ENCODE measurements at places on chromosomes 5 and 9. TPM values are rescaled to one million over a fixed set of nuclear protein-coding genes. Genes with fewer than 3 reads are reported as not detected.

The TXN gene
- total RNA-seq: 237 TPM

The TAF11L7 gene
- total RNA-seq: not detected

GRCh38 chr5:14491015-14491915 is 90.3 kb upstream of the OTULINL start:
- no peak for DNase-seq

GRCh38 chr5:115231598-115231997 is 31.1 kb downstream of the PGGT1B start:
- no peak for DNase-seq

The CCDC192 gene
- 0.51 TPM for total RNA-seq

The GPR150 gene
- 0.32 TPM for total RNA-seq

DNA sequence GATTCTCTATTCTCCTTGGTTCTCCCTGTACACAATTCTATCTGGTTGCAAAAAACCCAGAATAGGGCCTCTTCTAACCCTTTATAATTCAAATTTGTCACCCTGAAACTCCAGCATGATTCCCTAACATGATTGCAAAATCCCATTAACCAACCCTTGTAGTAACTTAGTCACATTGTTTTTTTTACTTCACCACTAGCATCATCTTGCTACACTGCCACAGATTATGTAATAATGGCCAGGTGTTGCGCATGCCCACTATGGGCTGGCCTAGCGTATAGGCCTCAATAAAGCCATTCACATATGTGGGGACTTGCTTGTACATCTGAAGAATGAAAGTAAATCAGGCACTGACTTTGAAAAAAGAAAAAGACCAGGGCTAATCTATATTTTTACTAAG is 25.7 kb downstream of the FAM170A start:
- DNase-seq: no peak

- DNase-seq: no peak
These were observed 628.8 kb upstream of the RGMB start for GRCh38 chr5:98144710-98145109.

DNA sequence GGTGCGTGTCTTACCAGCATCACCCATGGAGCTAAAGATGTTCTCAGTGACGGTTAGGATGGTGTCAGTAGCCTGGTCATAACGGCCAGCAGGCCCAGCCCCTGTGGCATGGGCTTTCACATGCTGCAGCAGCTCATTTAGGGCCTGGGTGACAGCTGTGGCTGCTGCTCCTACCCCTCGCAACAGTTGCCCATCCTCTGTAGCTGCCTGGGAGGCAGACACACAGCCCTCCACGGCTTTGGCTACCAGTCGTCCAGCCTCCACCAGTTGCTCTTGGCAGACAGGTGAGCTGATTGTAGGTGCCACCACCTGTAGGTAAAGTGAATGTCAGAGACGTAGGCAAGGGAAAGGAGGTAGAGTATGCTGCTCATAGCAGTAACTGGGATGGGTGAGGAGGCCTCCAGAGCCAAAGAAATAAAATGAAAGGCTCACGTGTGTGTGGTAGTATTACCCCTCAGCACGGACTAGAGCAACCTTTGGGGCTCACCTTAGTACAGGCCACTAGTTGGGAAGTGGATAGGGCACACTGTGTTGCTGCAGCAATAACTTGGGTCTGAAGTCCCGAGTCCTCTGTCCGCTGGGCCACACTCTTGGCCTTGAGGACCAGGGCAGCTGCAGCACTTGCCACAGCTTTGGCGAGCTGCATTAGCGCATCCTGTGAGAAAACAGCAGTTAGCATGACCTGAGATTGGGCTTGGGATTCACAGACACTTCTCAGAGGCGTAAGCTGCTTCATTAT is 14.7 kb downstream of the TLN1 start:
- DNase-seq: peak; percentile 78

The EMB gene
- 49.1 TPM for total RNA-seq

The BTNL8 gene
- 0.96 TPM for total RNA-seq

- DNase-seq: no peak
These were observed 152.1 kb downstream of the FSTL4 start for GRCh38 chr5:133460172-133460758.

DNA sequence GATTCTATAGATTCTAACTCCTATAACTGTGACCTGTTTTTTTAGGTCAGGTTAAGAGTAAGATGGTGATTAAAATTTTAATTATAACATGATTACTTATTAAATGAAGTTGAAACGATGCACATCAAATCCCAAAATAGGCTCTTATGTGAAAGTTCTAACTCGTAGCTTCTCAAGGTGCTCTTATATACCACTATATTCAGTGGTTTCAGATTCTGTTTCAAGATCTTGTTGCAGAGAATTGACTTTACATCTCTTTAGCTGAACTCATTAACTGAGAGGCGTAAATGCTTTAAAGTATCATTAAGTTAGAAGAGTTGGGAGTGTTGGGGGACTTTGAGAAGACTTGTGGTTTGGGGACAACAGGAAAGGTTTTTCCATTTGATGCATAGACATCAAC is 1399.8 kb downstream of the PTPRD start:
- no peak for DNase-seq

The GPR151 gene
- total RNA-seq: not detected

GRCh38 chr5:4447657-4448056 is 692.5 kb upstream of the ADAMTS16 start:
- DNase-seq: no peak

- DNase-seq: no peak
These were observed 77.0 kb downstream of the ANKRD55 start for GRCh38 chr5:56155992-56156584.

DNA sequence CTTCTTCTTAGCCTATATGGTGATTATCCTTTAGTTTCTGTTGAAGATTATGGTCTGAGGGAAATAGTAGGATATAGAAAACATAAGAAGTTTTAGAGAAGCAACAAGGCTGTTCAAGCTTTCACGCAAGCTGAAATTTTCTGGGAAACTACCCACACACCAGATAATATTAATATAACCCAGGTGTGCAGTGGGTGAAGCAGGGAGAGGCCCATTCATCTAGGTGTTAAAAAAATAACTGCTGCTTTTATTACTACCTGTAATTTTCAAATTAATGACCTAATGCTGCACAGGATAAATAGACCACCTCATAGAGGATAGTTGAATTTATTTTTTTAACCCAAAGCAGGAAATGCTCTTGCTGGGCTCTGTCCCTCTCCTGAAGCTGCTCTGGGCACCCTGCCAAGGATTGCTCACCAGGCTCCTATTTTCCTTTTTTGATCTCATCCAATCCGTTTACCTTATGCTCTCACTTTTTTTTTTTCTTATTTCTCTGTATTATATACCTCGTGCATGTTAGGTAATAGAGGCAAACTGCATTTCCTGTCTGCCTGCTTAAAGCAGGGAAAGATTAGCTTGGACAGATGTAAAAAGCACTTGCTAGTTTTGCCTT is 124.3 kb upstream of the SLC12A2 start:
- no peak for DNase-seq

DNA sequence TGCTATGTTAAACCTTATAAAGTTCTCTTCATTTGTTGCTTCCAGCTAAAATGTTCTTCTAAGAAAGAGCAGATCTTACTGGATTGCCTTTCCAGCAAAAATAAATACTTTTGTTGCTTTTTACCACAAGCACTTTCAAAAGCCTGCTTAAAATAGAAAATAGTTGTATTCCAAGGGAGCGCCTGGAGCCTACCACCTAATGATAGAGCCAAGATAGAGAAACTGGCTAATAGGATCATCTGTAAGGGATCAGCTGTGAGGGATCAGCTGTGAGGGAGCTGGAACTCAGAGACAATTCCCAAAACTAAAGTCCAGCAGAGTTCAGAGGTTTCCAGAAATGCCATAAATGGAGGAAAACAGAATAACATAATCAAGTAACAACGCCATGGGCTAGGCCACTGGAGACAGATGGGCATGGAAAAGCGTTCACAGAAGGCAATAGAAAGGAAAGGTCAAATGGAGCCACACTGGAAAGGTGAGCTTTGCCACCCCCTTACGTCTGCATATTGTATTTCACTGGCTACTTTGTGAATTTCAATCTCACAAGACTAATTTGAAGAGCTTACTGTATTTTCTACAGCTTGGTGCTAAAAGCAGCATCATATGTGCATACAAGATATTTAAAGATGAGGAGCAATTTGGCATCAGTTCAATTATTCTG is 140.6 kb upstream of the TLE4 start:
- DNase-seq: no peak

GRCh38 chr9:6355728-6356127 is 27.6 kb downstream of the TPD52L3 start:
- DNase-seq: no peak

GRCh38 chr5:54571462-54571861 is 53.9 kb downstream of the SNX18 start:
- DNase-seq: no peak
